ENCODE measurements at places on chromosomes 5 and 9. TPM values are rescaled to one million over a fixed set of nuclear protein-coding genes. Genes with fewer than 3 reads are reported as not detected.

Gene AFAP1L1
- 5.3 TPM for total RNA-seq

Gene AMBP
- total RNA-seq: not detected

Gene PCDHGB5
- total RNA-seq: 17.5 TPM

Gene ADAMTSL1
- total RNA-seq: 49.2 TPM

Gene PTGDS
- total RNA-seq: not detected

Gene CMBL
- 5.0 TPM for total RNA-seq

Gene FBN2
- 67.5 TPM for total RNA-seq

Gene SPINK13
- total RNA-seq: not detected

Gene ARL14EPL
- total RNA-seq: not detected

Gene TGFBI
- total RNA-seq: 483 TPM

Gene PAEP
- total RNA-seq: not detected

Gene FOXI1
- not detected for total RNA-seq

Gene FREM1
- total RNA-seq: not detected

Gene WDR38
- not detected for total RNA-seq
